ENCODE measurements at places on chromosomes 4 and X.

DNA sequence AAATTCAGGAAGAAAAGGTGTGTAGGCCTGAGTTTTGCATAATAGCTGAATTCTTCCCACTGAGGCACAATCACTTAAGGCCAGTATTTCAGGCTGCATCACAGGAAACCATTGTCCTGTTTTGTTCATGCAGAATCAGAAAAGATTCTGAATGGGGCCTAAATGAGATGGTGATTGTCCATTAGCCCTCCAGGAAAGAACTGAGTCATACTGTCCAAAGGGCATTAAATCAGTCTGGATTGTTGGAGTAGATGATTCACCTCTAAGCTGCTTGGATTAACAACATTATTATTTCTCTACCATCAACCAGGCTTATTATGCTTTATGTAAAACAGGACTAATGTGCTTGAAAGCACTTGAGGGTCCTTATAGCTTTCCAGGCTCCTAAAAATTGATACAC, 36.2 kb downstream of the CT47B1 start:
- no peak for DNase-seq

DNA sequence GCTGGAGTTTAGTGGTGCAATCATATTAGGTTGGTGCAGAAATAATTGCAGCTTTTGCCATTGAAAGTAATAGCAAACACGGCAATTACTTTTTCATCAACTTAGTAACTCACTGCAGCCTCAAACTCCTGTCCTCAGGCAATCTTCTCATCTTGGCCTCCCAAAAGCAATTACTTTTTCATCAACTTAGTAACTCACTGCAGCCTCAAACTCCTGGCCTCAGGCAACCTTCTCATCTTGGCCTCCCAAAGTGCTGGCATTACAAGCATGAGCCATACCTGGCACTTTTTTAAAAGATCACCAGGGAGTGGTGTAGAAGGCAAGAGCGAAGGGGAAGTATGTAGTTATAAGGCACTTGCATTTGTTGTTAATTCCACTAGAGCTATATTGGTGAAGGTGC, 491.1 kb upstream of the ADGRL3 start:
- no peak for DNase-seq

DNA sequence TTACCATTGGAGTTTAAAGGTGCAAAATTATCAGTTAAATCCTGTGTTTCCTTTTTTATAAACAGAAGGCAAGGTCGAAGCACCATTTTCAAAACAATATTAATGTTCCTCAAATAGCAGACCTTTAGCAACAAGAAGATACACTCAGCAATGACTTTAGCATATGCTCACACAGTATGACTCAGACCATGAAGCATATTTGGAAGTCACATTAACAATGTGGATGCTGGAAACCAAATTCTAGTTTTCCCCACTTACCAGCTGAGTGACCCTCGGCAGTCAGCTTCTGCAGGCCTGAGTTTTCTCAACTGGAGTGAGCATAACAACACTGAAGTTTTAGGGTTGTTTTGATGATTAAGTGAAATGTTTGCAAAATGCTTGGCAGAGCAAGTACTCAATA, 130.5 kb downstream of the ANK2 start:
- DNase-seq = no peak

GRCh38 chrX:134971926-134972325, 18.9 kb upstream of the SMIM10 start:
- DNase-seq = no peak

GRCh38 chr4:129550281-129550785, 454.4 kb downstream of the C4orf33 start:
- DNase-seq = no peak

DNA sequence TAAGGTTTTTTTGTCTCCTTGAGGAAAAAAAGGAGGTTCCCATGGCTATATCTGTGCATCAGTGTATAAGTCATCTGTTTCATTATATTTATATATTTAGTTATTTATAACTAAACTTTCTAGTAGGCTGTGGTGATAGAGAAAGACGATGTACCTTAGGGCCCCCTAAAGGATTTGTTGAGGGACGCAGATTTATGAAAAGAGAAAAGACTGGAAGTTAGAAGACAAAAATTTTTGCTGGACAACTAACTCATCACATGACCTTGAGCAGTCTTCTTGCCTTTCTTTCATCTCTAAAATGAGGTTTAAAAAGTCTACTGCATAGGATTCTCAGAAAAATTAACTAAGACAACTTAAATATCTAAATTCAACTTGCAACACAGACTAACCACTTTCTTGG, 6.1 kb downstream of the GASK1B start:
- no peak for DNase-seq

All from brain pericyte (primary cell).